ENCODE measurements at places on chromosomes 7 and 10. TPM values are rescaled to one million over a fixed set of nuclear protein-coding genes. Genes with fewer than 3 reads are reported as not detected.

Gene RBP4
- total RNA-seq: 0.17 TPM

Gene SAP25
- not detected for total RNA-seq

- no peak for DNase-seq
Observed at GRCh38 chr10:18875477-18875876, 173.1 kb upstream of the MALRD1 start.

DNA sequence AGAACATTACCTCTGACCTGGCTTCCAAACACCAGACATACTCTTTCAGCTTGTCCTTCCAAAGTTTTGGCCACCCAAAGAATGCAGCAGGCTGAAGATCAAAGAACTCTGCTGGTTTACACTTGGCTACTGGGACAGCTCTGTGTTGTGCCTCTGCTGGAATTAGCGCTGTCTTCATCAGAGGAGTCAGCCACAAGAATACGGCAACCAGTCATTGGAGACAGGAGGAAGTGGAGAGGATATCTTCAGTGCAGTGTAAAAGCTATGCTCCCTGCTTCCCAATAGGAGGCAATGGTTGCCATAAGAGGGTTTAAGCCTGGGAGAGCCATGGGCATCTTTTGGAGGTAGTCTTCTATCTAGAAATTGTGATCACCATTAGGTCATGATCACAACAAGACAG is 126.7 kb upstream of the WNT16 start:
- DNase-seq: no peak

DNA sequence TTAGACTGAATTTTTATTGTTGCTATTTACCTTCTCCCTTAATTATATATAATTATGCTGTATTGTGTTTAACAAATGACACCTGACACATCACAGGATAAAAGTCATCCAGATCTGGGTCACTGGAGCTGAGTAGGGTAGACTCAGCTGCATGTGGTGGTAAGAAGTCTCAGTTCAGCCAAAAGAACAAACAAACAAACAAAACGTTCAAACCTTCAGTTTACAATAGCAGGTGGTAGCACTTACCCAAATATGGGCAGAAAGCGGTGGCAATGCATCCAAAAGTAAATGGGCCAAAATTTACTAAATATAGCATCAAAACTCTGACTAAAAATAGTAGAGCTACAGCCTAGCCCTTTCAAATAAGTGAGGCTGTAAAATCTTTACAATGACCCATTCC is 42.2 kb downstream of the ZWINT start:
- no peak for DNase-seq

DNA sequence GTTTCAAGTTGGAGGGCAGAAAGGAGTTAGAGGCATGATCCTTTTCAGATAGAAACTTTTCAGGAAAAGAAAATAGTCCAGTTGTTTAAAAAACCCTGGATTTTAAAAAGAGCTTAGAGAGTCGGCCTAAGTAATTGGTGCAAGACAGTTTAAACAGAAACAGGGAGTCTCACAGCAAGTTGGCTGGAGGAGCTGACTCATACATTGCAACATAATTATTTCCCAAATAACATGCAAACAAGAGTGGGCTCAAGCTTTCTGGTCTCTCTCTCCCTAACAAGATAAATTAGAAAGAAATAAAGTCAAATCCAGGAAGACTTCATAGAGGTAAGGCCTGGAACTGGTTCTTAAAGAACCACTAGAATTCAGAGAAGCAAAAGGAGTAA is 100.3 kb upstream of the AGBL3 start:
- DNase-seq: peak; percentile 82
